ENCODE measurements at places on chromosomes 5 and 9. TPM values are rescaled to one million over a fixed set of nuclear protein-coding genes. Genes with fewer than 3 reads are reported as not detected.

Gene IFNA13
- total RNA-seq = not detected

Gene SLC34A1
- total RNA-seq = 0.12 TPM

Gene ZNF366
- total RNA-seq = not detected

Gene PTPRD
- not detected for total RNA-seq

Gene FGF1
- total RNA-seq = not detected

DNA sequence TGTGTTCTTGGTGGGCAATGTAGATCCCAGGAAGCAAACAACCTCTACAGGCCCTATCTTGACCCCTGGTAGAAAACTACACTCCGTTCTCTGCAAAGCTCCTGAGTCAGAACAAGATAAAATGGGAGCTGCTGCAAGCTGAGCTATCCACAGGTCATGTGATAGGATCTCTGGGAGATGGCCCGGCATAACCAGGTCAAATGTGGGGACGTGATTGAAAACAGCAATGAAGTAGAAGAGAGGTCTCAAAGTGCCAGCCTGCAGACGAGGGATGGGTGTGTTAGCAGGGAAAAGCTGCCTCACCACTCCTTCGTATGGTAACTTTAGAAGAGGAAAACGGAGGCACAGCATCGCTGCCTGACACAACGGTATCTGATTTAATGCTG is 25.0 kb downstream of the NRG2 start:
- no peak for DNase-seq

- DNase-seq = no peak
Observed at GRCh38 chr5:129658801-129659200, 89.1 kb upstream of the MINAR2 start.

GRCh38 chr5:68803881-68804319 is 289.9 kb upstream of the SLC30A5 start:
- DNase-seq = no peak

- peak; percentile 58 for DNase-seq
Observed at GRCh38 chr5:170183816-170184687, 48.7 kb upstream of the C5orf58 start.

GRCh38 chr5:133455676-133456075 is 156.7 kb downstream of the FSTL4 start:
- DNase-seq = no peak

GRCh38 chr9:134374301-134375010 is 48.2 kb downstream of the RXRA start:
- DNase-seq = no peak

DNA sequence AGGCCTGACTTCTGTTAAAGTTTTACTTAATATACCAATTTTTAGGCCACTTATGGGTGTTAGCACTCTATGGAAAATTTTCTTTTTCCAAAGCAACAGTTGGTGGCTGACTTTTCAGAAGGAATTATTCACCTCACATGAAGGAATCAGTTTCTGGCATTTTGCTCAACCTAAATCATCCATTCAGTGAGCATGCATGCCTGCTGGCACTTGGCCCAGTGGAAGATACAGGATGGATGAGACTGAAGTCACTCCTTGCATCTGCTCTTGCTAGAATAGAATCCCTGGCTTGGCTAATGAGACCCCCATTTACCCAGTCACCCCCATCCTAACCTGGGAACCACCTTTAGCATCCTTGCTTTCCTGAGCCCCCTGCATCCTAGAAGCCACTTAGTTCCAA is 131.7 kb downstream of the WDR41 start:
- no peak for DNase-seq
